ENCODE measurements at places on chromosomes 1 and 21. TPM values are rescaled to one million over a fixed set of nuclear protein-coding genes. Genes with fewer than 3 reads are reported as not detected.

DNA sequence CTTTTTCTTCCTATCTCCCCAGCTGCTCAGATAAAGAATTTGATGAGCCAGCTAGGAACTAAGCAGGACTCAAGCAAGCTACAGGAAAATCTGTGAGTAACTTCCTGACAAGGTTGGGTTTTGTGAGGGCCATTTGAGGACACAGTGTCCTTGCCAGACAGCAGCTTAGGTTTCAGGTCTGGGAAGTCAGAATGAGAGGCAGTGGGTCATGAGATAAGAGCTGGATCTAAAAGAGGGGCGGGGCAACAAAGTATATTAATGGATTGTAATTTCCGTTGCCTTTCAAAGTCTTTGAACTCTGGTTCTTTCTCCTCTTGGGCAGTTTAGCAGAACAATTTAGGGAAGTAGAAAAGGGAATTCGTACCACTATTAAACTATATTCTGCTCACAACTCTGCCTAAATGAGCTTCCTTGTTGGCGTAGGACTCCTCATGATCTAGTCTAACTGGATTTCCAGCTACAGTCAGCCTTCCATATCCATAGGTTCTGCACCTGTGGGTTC is 16.6 kb downstream of the STX12 start:
- no peak for DNase-seq

DNA sequence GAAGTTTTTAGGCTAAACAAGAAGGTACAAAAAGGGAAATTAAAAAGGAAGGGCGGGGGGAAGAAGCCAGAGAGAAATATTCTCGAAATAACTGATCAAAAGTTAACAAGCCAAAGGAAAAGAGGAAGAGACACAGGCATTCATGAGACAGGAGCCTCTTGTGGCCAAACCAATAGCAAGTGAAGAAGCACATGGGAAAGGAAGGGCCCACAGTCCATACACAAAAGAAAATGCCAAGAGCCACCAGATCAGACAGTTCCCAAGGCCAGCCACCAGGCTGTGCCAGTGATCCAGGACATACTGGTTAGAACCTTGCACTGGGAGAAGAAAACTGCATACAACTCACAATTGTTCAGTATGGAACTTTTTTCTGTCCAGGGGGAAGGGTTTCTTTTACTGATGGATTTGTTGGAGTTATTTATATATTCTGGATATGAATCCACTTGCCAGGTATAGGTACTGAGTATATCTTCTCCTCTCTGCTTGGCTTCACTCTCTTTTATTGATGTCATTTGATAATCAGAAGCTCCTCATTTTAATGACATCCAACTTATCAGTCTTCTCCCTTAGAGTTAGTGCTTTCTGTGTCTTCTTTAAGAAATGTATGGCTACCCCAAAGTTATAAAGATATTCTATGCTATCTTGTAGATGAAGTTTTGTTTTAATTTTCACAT is 76.8 kb downstream of the CD46 start:
- peak; percentile 62 for DNase-seq

The AHCYL1 gene
- total RNA-seq = 39.6 TPM

The NID1 gene
- 41.9 TPM for total RNA-seq

Measured in cerebellum (tissue), 4 donors.